ENCODE measurements at places on chromosomes 4 and X. TPM values are rescaled to one million over a fixed set of nuclear protein-coding genes. Genes with fewer than 3 reads are reported as not detected.

GRCh38 chr4:151524610-151525009 is 115.6 kb downstream of the FHIP1A start:
- no peaks in the 10 kb centered on the region for H3K4me1 ChIP-seq
- no peak for DNase-seq
- H3K27ac ChIP-seq = no peak overlapping the region
- no peak overlapping the region for H3K4me3 ChIP-seq

- no peaks in the 10 kb centered on the region for H3K27me3 ChIP-seq
- peak overlapping the region; percentile 90 for H3K4me3 ChIP-seq
- no peak for DNase-seq
- peak overlapping the region; percentile 92 for H3K27ac ChIP-seq
These were observed 45.0 kb downstream of the CPLX1 start for GRCh38 chr4:780716-781492.

Gene TREX2
- 2.0 TPM for total RNA-seq

GRCh38 chrX:148310426-148311165 is 189.8 kb upstream of the AFF2 start:
- H3K36me3 ChIP-seq = no peaks in the 10 kb centered on the region
- H3K27ac ChIP-seq = no peak overlapping the region
- H3K27me3 ChIP-seq = no peaks in the 10 kb centered on the region
- DNase-seq = no peak
- H3K4me3 ChIP-seq = no peak overlapping the region

Gene HAND2
- total RNA-seq = not detected

- no peaks in the 10 kb centered on the region for H3K36me3 ChIP-seq
- no peak overlapping the region for H3K4me3 ChIP-seq
- no peaks in the 10 kb centered on the region for H3K27me3 ChIP-seq
- peaks cover 8% of the 10 kb centered on the region for H3K4me1 ChIP-seq
- DNase-seq = no peak
- no peak overlapping the region for H3K27ac ChIP-seq
These were observed 20.4 kb upstream of the SH3KBP1 start for GRCh38 chrX:19907794-19908193.

GRCh38 chrX:136061286-136061685 is 76.1 kb downstream of the SLC9A6 start:
- H3K27ac ChIP-seq = no peak overlapping the region
- peaks cover 42% of the 10 kb centered on the region for H3K4me1 ChIP-seq
- no peak overlapping the region for H3K4me3 ChIP-seq
- H3K36me3 ChIP-seq = no peaks in the 10 kb centered on the region

Gene ERVMER34-1
- 0.92 TPM for total RNA-seq

Gene AREG
- total RNA-seq = 6.4 TPM

Gene COMMD8
- 22.7 TPM for total RNA-seq

GRCh38 chr4:105112274-105112673 is 34.4 kb upstream of the TET2 start:
- no peaks in the 10 kb centered on the region for H3K27me3 ChIP-seq
- no peaks in the 10 kb centered on the region for H3K4me1 ChIP-seq

DNA sequence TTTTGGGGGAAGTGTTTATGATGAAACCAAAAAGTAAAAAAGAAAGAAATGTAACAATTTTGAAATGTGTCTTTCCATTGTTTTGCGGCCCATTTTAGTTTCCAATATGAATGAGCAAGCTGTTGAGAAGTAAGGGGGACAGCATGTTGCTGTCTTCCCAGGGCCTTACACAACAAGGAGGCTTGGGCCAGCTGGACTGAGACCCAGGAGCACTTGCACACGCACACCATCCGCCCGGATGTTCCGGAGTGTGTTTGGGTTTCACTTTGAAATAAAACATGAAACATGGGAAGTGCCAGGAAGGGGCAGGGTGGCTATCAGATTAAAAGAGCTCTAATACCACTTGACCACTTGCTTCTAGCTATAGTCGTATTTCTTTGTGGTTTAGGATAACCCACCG is 144.4 kb downstream of the NHS start:
- no peak for DNase-seq
- peaks cover 14% of the 10 kb centered on the region for H3K4me1 ChIP-seq
- H3K36me3 ChIP-seq = no peaks in the 10 kb centered on the region
- no peak overlapping the region for H3K4me3 ChIP-seq

DNA sequence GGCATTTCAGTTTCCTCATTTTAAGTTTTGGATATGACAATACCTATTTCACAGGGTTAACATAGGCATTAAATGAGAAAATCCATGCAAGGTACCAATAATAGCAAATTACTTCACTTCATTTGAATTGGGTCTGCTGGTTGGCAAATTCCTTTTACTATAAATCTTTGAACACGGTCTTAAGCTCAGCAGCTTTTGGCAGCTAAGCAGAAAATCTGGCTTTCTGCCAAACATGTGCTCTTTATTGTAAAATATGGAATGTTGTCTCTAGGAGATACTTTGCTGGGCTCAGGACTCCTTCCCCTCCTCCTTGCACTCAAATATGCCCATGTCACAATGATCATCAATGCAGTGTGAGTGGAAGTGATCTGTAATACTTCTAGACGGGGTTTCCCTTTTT is 16.8 kb upstream of the DMP1 start:
- DNase-seq = no peak
- no peaks in the 10 kb centered on the region for H3K27me3 ChIP-seq
- no peak overlapping the region for H3K4me3 ChIP-seq

Gene ZAR1
- not detected for total RNA-seq

DNA sequence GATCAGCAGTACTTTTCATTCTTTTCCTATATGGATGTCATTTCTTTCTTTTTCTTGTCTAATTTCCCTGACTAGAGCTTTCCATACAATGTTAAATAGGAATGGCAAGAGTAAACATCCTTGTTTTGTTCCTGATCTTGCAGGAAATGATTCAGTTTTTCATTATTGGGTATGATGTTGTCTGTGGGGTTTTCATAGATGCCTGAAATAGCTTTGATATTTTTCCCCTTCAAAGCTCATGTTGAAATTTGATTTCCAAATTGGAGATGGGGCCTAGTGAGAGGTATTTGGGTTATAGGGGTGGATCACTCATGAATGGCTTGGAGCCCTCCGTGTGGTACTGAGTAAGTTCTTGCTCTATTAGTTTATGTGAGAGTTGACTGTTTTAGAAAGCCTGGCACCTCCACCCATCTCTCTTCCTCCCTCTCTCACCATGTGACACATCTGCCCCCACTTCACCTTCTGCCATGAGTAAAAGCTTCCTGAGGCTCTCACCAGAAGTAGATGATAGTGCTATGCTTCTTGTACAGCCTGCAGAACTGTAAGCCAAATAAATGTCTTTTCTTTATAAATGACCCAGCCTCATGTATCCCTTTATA is 22.3 kb upstream of the VSIG1 start:
- H3K4me1 ChIP-seq = peaks cover 14% of the 10 kb centered on the region
- no peak overlapping the region for H3K27ac ChIP-seq
- H3K27me3 ChIP-seq = no peaks in the 10 kb centered on the region
- no peaks in the 10 kb centered on the region for H3K36me3 ChIP-seq
- DNase-seq = no peak
- no peak overlapping the region for H3K4me3 ChIP-seq

All from PC-9 (cell line).